ENCODE measurements at places on chromosomes 13 and 19.

GRCh38 chr13:97202761-97203160 is 19.4 kb upstream of the MBNL2 start:
- DNase-seq, result no peak

DNA sequence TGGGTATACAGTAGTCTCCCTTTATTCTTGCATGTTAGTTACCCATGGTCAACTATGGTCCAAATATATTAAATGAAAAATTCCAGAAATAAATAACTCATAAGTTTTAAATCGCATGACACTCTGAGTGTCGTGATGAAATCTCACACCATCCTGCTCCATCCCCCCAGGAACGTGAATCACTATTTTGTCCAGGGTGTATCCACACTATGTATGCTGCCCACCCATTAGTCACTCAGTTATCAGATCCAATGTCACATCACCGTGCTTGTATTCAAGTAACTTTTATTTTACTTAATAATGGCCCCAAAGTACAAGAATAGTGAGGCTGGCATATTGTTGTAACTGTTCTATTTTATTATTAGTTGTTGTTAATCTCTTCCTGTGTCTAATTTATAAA is 115.8 kb upstream of the SERP2 start:
- DNase-seq, result no peak

DNA sequence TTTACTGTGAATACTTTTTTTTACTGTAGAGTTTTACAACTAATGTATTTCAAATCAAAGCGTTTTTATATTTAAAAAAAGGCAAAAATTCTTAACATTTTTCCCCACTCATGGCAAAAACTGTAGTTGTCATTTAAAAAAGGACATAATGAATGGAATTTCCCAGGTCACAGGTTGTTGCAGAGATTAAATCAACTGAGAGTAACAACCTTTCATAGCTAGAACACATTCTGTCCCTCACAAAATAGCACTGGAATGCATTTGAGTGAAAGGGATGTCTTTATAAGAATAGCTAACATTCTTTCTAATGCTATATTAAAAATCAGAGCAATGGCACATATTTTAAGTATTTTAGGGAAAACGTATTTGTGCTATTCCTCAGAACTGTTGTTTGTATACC is 1393.3 kb upstream of the ATXN8OS start:
- no peak for DNase-seq

- no peak for DNase-seq
Measured at GRCh38 chr13:30418075-30418716, 4.1 kb upstream of the UBE2L5 start.

DNA sequence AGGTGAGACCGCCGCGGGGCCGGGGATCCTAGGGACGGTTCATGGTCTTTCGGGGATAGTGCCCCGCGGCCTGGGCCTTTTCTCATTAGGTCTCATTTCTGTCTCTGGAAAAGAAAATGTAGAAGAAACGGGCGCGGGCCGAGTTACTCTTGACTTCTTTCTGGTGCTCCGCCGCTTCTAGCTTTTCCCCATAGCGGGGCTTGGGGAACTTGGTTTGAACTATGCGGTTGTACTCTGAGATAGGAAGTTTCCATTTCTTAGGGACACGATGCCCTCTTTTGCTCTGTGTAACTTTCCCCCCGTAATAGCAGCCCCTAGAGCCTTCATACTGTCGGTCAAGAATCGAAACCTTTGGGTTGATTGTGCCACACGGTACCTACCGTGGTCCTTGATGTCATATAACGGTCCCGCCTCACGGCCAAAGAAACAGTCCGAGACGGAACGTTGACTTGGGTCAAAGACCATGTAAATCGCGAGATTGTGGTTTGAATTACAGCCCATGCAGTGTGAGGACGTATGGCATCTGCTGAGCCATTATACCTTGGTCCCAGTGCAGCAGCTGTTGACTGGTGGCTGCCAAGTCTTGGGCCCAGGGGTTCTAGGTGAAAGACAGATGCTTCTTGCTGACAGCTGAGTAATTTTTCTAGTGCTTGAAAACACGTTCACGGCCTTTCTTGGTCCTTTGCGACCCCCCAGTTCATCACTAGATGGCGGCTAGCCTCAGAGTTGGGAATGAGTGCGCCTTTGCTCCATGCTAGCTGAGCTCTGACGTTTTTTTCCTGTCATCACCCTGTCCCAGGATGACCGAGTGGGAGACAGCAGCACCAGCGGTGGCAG is 487 bp downstream of the RPS5 start:
- DNase-seq, result no peak

DNA sequence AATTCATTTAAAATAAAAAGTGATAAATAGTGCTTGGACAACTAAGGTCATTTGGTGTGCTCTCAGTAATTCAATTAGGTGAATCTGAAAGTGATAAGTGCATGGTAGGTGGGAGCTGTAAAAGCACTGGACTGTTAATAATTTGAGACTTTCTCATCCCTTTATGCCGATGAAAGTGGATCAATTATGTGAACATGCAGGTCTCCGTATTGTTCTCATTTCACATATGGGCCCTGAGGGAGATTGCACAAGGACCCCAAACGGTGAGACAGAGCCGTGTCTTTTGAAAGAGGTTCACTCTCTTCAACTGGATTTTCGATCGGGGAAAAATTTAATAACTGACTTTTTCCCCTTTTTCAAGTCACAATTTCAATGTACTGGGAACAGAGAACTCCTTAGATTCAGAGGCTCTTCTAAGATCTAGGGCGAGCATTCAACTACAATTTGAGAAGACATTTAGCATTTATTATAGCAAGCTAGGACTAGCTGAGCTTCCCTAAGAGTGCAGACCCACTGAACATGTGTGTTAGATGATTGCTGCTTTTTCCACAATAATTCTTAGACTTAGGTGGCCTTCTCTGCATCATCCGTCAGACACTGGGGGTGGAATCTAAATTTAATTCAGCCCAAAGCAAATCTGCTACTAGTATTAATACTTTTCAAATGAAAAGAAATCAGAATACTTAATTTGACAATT is 347.6 kb downstream of the OXGR1 start:
- no peak for DNase-seq

GRCh38 chr13:106331116-106331515 is 204.3 kb downstream of the EFNB2 start:
- no peak for DNase-seq

DNA sequence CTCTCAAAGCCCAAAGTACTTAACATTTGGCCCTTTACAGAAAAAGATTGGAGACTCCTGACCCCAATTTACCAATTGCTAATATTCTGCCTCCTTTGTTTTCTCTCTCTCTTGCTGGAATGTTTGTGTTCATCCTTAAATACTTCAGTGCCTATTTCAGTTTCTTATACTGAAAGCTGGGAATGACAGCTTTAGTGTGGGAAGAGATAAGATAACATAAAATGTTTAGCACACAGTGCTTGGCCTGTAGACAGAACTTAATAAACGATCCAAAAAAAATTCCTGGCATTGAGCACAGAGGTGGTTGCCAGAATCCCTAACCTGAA is 3.0 kb upstream of the PLEKHF1 start:
- DNase-seq, result no peak

DNA sequence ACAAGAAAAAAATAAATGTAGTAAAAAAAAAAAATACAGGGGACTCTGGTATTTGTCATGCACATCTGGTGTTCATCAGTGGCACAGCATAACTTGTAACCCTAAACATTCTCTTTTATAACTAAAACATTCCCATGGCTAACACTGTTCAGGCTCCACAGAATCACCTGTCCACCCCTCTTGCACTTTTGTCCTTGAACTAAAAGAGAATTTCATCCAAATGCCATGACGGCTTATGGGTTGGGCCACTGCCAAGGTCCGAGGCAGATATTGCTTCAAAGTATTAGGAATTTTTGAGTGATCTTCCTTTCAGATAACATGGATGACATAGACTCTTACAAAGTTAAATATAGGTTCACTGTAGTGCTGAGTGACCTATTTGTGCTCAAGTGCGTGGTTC is 25.7 kb upstream of the SERP2 start:
- no peak for DNase-seq

DNA sequence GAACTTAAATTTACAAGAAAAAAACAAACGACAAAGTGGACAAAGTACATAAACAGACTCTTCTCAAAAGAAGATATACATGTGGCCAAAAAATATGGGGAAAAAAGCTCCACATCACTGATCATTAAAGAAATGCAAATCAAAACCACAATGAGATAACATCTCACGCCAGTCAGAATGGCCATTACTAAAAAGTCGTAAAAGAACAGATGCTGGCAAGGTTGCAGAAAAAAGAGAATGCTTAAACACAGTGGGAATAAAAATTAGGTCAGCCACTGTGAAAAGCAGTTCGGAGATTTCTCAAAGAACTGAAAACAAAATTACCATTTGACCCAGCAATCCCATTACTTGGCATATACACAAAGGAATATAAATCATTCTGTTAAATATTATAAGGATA is 132.7 kb downstream of the UGGT2 start:
- no peak for DNase-seq

GRCh38 chr13:74883834-74884233 is 598.1 kb downstream of the TBC1D4 start:
- DNase-seq, result no peak

DNA sequence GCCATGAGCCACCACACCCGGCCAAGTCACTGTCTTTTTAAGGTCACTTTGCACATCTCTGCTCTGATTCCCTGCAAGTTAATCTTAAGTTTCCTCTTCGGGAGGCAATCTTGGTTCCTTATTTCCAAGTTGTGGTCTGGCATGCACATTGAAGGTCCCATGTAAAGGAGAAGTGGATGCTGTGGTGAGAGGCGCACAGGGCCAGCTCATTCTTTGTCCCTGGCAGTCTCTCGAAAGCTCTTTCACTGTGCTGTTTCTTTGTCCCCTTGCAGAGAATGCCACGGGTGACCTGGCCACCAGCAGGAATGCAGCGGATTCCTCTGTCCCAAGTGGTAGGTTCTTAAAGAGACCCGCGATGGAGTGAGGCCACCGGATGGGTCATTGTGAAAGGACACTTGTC is 16.4 kb upstream of the C19orf33 start:
- DNase-seq, result no peak

DNA sequence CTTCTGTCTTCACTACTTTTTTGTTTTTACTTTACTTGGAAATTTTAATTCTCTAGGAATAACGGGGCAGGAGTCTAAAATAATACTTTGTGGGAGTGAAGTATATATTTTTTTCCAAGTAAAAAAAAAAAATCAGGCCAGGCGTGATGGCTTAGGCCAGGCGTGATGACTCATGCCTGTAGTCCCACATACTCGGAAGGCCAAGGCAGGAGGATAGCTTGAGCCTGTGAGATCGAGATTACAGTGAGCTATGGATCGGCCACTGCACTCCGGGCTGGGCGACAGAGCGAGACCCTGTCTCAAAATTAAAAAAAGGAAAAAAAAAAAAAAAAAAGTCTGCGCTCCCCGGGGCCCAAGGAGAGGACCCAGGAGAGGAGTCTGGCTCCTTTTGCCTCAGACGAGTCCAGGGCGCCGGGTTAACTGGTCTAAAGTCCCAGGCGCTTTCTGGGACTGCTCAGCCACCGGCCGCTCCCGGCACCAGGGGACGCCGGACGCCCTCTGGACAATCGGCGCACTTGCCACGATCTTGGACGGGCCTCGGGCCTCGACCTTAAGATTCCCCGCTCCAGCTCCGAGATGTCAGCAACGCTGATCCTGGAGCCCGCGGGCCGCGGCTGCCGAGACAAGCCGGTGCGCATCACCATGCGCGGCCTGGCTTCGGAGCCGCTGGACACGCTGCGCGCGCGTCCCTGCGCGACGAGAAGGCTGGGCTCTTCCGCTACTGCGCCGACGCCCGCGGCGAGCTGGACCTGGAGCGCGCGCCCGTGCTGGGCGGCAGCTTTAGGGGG is 2.7 kb upstream of the ZFP82 start:
- DNase-seq, result no peak

- DNase-seq, result no peak
Measured at GRCh38 chr13:44422755-44423643, 49.4 kb downstream of the SERP2 start.

DNA sequence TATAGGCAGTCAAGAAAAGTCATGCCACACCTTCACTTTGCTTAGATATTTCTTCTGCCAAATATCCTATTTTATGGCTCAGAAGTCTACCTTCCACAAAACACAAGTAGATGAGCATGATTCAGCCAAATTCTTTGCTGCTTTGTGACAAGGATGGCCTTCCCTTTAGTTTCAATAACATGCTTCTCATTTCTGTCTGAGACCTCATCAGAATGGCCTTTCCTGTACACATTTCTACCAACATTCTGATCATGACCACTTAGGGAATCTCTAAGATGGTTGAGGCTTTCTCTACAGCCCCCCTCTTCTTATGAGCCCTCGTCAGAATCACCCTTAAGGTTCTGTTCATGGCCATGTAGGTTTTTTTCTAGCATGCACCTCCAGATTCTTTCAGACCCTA is 96.2 kb downstream of the COL4A2 start:
- DNase-seq, result no peak

DNA sequence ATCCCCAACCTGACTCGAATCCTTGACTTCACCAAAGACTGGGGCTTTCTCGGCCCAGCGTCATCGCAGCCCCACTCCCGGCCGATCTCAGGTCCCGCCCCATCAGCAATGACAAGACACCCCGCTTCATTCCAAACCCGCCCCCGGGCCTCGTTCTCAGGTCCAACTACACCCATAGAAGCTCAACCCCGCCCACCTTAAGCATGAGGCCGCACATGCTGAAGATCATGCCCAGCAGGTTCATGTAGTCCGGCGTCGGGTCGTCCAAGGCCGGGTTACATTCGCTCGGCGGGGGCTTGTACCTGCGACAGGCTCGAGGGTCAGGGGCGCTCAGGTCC is 2.3 kb downstream of the WDR83 start:
- no peak for DNase-seq

GRCh38 chr19:718251-718951 is 9.7 kb downstream of the PALM start:
- DNase-seq, result no peak

- DNase-seq, result no peak
Measured at GRCh38 chr13:50322006-50322405, 306.8 kb downstream of the KCNRG start.

DNA sequence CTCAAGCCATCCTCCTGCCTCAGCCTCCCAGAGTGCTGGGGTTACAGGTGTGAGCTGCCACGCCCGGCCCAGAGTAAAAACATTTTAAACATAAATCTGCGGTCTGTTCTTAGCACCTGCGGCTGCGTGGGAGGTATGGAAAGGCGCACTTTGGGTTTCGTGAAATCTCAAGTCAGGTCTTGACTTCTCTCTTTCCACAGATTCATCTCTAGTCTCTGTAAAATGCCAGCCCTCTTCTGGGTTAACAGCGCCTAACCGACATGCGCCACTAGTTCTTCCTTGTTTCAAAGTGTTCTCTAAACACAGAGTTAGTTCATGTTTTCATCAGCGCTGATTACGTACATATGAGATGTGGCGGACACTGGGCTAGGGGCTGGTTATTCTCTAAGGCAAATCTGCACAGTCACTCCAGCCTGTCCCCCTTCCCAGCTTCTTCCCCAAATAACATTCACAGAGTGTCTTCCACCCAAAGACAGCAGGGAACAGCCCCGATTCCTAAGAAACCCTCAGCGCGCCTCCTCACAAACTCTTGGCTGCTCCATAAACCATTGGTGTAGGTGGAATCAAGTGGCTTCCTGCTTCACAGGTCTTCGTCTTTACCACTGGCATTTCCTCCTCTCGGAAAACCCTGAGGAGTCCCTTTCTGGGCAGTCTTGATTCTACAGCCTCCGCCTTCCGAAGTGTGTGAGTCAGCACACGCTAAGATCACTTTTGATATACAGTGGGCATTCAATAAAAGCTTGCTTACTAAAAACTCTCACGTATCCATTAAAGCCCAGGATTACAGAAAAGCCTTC is 1.4 kb downstream of the PARP4 start:
- DNase-seq, result peak; percentile 73
